Endothelial cell (in vitro differentiated cells): ENCODE measurements at places on chromosomes 7 and 10.

DNA sequence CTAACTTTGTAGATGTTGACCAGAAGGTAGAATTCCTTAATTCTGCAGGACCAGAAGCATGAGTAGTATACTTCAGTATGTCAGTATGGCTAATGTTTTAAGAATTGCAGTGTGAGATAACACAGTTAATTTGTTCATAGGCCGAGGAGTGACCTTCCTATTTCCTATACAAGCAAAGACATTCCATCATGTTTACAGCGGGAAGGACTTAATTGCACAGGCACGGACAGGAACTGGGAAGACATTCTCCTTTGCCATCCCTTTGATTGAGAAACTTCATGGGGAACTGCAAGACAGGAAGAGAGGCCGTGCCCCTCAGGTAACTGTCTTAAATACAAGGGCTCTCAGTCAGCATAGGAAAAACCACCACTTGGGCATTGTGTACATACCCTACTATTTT is 7.2 kb downstream of the DDX21 start:
- DNase-seq = no peak

DNA sequence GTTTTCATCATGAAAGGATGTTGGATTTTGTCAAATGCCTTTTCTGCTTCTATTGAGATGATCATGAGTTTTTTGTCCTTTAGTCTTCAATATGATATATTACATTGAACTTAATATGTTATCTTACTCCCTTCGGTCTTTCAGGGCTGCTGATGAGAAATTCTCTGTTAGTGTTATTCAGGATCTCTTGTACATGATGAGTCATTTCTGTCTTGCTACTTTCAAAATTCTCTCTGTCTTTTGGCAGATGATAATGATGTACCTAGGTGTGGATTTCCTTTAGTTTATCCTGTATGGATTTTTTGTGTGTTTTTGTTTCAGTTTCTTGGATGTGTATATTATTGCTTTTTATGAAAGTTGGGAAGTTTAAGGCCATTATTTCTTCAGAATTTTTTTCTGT is 320.9 kb upstream of the NPSR1 start:
- DNase-seq = no peak

DNA sequence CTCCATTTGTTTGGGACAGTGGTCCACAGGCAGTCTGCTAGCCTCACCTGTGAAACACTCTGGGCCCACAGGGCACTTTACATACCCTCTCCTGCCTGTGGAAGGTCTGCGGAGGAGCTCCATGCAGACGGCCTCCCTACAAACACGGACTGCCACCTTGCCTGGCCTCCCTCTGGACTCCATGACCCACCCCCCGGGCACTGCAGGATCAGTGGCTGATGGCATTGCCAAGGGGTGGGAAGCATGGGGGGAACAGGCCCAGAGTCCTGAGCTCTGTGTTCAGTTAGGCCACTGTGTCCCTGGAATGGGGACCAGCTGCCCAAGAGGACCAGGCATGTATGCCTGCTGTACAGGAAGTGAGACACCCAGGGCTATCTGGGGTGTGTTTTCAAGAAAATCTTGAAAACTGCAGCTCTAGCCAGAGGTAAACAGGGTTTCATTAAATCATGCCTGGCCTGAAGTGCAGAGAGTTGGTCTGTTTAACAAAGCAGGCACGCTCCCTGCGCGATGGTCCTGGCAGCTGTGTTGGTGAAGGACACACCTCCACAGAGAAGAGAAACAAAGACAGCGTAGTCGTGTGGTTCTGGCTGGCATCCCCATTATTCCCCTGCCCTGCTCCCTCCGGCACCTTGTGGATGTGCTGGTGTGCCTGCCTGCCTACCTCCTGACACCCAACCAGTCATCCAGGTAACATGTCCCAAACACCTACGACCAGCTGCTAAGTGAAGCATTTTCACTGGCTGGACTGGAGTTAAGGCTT is 470.8 kb upstream of the ZMIZ1 start:
- DNase-seq = no peak

DNA sequence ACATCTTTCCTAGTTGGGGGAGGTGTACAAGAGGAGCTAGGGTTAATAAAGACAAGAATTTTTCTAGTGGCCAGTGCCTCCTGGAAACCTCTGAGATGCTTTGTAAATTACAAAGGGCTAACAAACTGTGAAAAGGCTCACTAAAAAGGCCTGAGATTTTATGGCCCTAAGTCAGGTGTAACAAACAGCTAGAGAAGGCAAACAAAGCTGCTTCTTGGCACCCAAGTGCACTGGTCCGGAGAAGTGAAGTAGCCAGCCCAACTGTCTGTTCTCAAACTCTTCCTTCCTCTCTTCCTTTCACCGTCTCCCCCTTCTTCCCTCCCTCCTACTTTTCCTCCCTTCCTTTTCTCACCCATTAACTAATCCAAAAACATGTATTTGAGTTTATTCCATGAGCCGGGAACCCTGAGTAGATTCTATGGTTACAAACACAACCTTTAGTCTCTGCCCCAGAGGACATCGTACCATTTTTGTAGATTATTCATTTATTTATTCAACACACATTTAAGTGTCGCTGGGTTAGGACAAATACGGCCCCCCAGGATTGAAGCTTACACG is 143.4 kb upstream of the PCGF5 start:
- DNase-seq = no peak

- no peak for DNase-seq
Observed at GRCh38 chr7:100566018-100566531, 7.6 kb downstream of the SAP25 start.
